ENCODE measurements at places on chromosomes 16 and 17. TPM values are rescaled to one million over a fixed set of nuclear protein-coding genes. Genes with fewer than 3 reads are reported as not detected.

GRCh38 chr17:68603656-68604055 lies 2.5 kb upstream of the FAM20A start:
- no peak for DNase-seq

Gene ABCA3
- 5.5 TPM for total RNA-seq

Gene PNMT
- total RNA-seq = not detected

Gene CDRT15
- total RNA-seq = not detected

Gene TP53TG3C
- not detected for total RNA-seq

GRCh38 chr17:76076146-76076764 lies 1.7 kb downstream of the GALR2 start:
- no peak for DNase-seq

DNA sequence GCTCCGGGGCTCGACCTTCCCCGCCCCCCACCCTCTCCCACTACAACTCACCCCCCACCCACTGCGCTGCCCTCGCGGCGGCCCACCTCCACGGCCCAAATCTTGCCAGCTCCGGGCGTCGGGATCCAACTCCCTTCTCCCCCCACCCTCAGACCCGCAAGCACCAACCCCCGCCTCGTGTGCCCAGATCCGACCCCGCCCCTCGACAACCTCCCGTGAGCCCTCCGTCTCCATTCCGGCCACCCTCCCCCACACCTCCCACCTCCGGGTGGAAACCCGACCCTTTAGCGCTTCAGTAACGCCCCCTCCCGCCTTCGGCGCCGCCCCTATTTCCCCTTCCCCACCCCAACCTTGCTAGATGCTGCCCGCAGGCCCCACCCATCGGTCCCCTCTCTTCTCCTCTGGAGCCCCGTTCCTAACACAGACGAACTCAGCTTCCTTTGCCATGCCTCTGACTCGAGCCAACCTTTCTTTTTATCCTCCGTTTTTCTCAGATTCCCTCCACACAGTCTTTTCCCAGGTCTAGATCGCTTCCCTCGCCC lies 717 bp downstream of the UBE2Z start:
- peak; percentile 67 for DNase-seq

DNA sequence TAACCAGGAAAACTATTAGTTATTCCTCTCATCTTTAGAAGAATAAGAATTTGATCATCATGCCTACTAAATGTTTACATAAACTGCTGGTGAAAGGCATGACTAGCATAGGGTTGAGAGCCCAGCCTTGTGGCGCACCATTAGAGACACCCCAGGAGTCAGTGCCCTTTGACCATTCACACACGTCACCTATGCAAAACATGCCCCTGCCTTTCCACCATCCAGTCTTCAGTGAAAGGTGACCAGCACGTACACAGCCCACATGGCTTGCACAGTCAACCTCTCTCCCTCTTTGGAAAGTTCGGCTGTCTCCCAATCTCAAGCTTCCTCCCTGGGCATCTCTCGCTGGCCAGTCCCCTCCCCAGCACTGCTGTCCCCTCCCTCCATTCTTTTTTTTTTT lies 150.3 kb downstream of the ENGASE start:
- DNase-seq = no peak

- no peak for DNase-seq
Observed at GRCh38 chr16:20928774-20929411, 28.3 kb downstream of the LYRM1 start.

DNA sequence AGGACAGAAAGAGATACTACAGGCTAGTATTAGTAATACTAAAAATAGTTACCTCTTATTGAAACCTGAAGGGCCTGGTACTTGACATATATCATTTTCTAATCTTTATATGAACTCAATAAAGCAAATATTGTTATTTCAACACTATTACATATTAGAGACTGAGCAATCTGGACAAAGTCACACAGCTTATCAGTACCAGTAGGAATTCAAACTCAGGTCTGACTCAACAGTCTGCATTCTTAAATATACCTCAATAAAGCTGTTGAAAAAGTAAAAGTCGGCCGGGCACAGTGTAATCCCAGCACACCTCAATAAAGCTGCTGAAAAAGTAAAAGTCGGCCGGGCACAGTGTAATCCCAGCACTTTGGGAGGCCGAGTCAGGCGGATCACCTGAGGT lies 67.4 kb downstream of the KANSL1 start:
- no peak for DNase-seq

DNA sequence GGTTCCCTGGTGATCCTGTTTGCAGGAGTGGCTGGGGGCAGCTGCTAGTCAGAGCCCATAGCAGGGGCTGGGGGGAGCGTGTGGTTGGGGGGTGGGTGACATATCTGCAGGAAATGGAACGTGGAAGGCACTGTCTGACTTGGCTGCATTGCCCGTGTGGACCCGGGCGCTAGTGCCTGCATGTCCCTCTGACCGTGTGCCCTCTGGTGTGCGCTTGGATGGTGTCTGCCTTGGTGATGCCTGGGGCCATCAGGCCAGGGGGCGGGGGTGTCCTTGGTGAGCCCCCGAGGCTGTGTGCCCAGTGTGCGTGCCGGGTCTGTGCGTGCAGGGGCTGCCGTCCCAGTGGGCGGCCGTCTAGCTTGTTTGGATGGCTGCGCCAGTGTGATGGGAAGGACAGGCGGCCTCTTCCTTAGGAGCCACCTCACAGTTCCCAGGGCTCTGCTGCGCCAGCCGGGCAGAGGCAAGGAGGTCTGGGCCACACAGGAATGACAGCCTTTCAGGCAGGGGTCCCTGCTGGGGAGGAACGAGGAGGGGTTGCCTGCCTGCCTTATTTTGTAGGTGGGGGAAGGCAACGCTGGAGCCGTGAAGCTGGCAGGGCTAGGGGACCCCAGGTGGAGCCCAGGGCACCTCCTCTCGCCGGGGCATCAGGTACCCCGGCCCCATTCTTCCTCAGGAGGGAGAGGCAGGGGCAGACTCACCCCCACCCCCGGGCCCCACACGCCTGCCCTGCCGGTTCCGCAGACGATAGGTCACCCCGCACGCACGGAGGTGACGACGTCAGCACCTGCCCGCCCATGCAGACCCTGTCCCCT lies 693 bp downstream of the NDRG4 start:
- no peak for DNase-seq

Gene KIFC3
- 22.7 TPM for total RNA-seq

DNA sequence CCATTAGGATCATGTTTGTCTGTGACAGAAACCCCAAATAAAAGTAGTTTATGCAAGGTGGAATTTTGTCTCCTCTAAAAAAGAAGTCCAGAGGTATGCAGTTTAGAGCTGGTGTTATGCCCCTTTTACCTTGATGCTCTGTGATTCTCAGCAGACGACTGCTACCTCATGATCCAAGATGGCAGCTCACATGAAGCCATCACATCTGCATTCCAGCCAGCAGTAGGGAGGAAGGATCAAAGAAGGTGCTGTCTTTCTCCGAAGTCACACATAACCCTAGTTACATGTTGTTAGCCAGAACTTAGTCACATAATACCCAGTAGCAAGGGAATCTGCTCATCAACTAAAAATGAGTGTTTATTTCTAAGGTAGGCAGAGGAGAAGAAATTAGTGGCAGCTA lies 135.7 kb upstream of the HS3ST2 start:
- DNase-seq = no peak

GRCh38 chr17:15384142-15384787 lies 42.9 kb upstream of the TEKT3 start:
- no peak for DNase-seq

- DNase-seq = no peak
Observed at GRCh38 chr16:283033-283805, at the start of gene PDIA2. TSS of gene PDIA2 (plus strand) at chr16:283164. CDS start at chr16:283170, 6 bp downstream.

DNA sequence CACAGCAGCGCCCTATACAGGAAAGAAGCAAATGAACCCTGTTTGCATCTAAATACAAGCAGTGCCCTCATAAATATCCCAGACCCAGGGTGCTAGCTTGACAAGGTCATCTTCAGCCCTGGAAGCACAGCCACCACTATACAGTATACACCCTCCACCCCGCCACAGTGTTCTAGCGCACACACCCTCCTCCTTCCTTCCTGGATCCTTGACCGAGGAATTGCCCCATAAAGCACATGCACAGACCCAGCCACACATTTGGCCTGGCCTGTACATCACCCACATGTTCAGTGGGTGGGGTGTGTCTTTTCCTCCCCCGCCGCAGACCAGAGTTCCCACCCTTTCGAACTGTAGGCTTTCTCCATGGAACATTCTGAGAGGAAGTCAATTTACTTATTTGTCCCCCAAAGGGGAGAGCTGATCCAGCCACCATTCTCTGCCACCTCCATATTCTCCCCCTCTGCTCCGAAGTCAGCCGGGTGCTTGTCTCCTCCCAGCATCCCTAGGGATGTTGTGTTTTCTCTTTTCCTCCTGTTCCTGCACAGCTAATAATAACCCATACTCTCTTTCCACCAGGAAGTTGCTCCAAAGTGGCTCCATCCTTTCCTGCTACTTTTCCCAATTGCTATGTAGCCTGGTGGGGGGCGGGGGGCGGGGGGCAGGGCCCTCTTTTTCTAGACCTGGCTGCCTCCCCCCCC lies 6.6 kb downstream of the ABI3 start:
- no peak for DNase-seq

DNA sequence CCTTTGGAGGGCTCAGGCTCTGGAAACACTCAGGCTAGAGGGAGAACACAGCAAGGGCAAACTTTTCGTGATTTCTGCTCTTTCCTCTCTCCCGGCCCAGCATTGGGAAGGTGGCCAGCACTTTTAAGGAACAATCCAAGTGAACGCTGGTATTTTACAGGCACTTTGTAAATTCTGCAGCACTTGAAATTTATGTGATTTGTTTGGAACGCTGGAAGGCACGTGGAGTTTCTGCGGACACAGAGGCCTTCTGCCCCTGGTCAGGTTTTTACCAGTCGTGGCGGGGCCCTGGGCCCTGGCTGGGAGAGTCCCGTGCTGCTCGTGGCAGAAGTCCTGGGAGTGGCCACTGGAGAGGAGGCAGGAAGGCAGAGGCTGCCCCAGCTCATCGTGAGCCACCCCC lies 188.6 kb downstream of the ENGASE start:
- DNase-seq = no peak

DNA sequence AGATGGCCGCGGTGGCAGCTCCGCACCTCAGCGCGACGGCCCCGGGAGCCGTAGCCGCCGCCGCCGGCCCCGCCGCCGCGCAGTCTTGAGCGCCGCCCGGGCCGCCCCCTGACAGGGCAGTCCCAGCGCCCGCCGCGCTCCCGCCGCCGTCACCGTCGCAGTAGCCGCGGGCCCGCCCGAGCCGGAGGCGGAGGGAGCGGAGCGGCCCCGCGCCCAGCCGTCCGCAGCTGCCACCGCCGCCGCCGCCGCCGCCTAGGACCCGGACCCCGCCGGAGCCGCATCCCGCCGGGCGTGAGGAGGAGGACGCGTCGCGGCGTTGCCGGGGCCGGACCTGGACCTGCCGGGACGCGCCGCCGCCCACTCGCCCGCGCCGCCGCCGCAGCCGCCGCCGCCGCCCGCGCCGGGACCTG lies 218 bp downstream of the TNRC6C start:
- no peak for DNase-seq

Measured in urinary bladder (tissue), 4 donors.